ENCODE measurements at places on chromosomes 1 and 21.

DNA sequence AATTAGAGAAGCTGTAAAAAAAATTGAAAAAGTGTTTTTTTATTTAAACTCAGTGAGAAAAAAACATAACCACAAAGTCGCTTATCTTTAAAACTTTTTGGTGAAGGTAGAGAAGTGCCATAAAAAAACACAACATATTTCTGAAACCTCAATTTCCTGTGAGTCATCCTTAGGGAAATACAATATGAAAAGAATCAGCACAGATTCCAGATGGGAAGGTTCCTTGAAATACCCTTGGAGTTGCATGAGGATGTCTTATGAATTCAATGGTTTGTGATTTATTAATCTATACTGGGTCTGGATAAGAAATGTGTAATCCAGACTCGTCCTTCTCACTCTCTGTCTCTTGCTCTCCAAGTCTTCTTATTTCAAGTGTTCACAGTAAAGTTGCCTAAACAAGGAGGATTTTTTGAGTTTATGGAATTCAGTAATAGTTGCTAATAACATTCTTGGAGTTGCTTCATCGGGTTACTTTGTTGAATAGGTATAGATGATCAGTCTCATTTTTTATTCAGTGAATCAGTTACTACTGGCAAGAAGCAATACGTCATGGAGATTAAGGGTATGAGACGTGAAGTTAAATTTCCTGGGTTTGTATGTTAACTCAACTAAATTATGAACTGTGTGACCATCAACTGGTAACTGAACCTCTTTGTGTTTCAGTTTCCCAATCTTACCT lies 191.4 kb downstream of the KCNK2 start:
- DNase-seq, result no peak
- no peak overlapping the region for H3K4me3 ChIP-seq
- H3K27ac ChIP-seq, result no peak overlapping the region
- no peaks in the 10 kb centered on the region for H3K36me3 ChIP-seq
- H3K4me1 ChIP-seq, result no peaks in the 10 kb centered on the region

DNA sequence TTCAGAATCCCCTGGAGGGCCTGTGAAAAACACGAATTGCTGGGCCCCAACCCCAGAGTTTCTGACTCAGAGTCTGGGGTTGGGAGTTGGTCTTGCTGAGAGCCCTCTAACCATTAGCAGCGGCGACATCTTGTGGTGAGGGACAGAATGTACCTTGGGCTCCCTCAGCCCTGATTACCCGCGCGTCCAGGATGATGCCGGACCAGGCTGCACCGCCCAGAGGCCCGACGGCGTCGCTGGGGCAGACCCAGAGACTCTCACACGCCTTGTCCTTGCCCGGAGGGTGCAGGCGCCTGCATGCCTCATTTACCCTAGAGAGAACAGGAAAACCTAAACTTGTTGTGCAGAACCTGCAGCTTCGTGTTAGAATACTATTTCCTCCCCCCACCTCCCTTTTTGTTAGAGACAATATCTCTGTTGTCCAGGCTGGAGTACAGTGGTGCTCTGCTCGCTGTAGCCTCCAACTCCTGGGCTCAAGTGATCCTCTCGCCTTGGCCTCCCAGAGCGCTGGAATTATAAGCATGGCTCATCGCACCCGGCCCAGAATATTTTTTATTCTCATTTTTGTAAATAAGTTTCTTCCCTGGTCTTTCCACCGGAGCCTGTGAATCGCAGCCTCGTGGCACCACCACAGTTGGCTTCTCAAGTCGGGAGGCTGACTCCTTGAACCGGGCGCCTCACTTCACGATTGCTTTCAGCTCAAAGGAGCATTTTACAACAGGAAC lies 22.2 kb upstream of the RD3 start:
- no peaks in the 10 kb centered on the region for H3K4me1 ChIP-seq

DNA sequence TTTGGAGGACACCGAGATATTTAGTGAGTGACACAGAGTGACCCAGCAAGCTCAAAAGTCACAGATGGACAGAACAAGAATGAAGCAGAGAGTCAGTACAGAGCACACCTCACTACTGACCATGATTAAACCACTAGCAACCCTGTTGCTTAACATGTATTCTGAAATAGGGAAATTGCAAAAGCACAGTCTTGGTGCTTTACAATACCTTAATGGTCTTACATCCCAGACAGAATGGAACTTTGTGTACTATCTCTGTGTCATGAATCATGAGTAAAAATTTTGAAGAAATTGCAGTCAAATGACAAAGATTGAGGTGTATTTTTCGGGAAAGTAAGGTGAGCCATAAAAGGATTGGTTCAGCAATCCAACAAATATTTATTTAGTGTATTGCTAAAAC lies 2.7 kb upstream of the SAMSN1 start:
- H3K4me3 ChIP-seq, result no peak overlapping the region
- no peak overlapping the region for H3K27ac ChIP-seq
- DNase-seq, result no peak
- no peaks in the 10 kb centered on the region for H3K27me3 ChIP-seq
- no peaks in the 10 kb centered on the region for H3K36me3 ChIP-seq
- no peaks in the 10 kb centered on the region for H3K4me1 ChIP-seq

DNA sequence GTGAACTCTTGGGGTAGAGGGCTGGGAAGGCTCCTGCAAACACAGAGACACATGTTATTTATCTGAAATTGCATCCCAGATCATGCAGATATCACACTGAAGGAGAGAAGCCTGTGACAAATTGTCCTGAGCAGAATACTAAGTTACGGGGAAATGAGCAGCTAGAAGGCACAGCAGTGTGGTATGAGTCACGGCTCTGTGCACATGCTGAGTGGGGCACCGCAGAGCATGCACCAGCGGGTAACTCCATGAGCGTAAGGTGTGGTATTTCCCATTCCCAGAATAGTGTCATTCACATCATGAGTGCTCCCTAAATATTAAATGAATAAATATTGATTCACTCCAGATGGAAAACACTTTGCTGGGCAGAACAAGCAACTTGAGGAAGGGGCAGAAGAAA lies 21.3 kb upstream of the FCRL2 start:
- no peak overlapping the region for H3K4me3 ChIP-seq
- H3K27me3 ChIP-seq, result no peaks in the 10 kb centered on the region
- H3K27ac ChIP-seq, result no peak overlapping the region
- H3K36me3 ChIP-seq, result no peaks in the 10 kb centered on the region
- no peak for DNase-seq

GRCh38 chr1:62321446-62321845 lies 2.2 kb upstream of the KANK4 start:
- peaks cover 8% of the 10 kb centered on the region for H3K27me3 ChIP-seq
- no peaks in the 10 kb centered on the region for H3K4me1 ChIP-seq
- no peaks in the 10 kb centered on the region for H3K36me3 ChIP-seq
- no peak for DNase-seq

DNA sequence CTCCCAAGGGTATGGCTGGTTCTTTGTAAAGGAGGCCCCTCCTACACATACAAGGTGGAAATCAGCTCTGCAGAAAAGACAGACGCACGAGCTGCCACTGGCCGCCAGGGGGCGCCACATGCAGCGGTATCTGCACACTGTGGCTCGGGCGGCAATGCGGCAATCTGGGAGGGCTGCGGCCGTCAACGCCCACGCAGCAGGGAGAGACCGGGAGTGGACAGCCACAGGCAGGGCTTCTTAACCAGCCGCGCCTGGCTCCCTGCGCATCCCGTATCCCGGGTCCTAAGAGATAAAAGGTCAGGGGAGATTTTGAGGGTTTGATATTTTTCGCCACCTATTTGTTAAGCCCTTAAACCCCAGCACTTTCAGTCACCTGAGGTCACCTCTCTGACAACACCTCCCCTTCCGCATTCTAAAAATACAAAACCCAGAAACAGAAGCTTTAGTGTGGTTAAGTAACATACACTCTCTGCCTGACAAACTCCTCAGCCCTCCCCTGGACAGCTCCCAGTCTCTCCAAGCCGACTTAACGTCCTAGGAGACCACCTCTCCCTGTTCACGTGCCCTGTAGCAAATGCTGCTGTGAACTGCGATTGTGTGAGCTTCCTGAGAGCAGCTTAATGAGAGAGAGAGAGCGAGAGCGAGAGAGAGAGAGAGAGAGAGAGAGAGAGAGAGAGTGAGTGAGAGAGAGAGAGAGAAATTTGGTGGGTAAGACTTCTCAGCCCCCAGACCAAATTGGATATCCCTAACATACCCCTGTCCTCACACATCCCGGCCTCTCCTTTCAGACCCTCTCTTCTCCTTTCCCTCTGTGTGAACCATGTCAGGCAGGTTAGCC lies 13.5 kb upstream of the KCNA2 start:
- H3K36me3 ChIP-seq, result no peaks in the 10 kb centered on the region
- no peak overlapping the region for H3K4me3 ChIP-seq
- no peaks in the 10 kb centered on the region for H3K27me3 ChIP-seq
- no peaks in the 10 kb centered on the region for H3K4me1 ChIP-seq
- no peak overlapping the region for H3K27ac ChIP-seq

GRCh38 chr1:174447866-174448530 lies at the start of gene GPR52:
TSS of gene GPR52 (plus strand) at chr1:174447964. CDS start at chr1:174448112, 148 bp downstream.
- H3K36me3 ChIP-seq, result no peaks in the 10 kb centered on the region
- no peak for DNase-seq
- no peak within 1 kb of the TSS for H3K27ac ChIP-seq

GRCh38 chr1:164780111-164780812 lies 221.3 kb downstream of the PBX1 start:
- peak overlapping the region; percentile 84 for H3K27ac ChIP-seq
- no peak overlapping the region for H3K4me3 ChIP-seq
- H3K27me3 ChIP-seq, result no peaks in the 10 kb centered on the region

GRCh38 chr1:173020138-173020750 lies 30.5 kb downstream of the TNFSF18 start:
- no peaks in the 10 kb centered on the region for H3K36me3 ChIP-seq
- no peak overlapping the region for H3K4me3 ChIP-seq
- DNase-seq, result no peak
- H3K27ac ChIP-seq, result no peak overlapping the region

GRCh38 chr1:223114871-223115270 lies 28.2 kb downstream of the TLR5 start:
- no peaks in the 10 kb centered on the region for H3K27me3 ChIP-seq
- H3K27ac ChIP-seq, result peak overlapping the region; percentile 16
- H3K4me1 ChIP-seq, result no peaks in the 10 kb centered on the region
- H3K36me3 ChIP-seq, result no peaks in the 10 kb centered on the region
- DNase-seq, result no peak
- H3K4me3 ChIP-seq, result no peak overlapping the region

GRCh38 chr1:29521438-29521715 lies 285.1 kb downstream of the PTPRU start:
- H3K27ac ChIP-seq, result no peak overlapping the region
- H3K27me3 ChIP-seq, result peaks cover 14% of the 10 kb centered on the region
- H3K4me3 ChIP-seq, result no peak overlapping the region

DNA sequence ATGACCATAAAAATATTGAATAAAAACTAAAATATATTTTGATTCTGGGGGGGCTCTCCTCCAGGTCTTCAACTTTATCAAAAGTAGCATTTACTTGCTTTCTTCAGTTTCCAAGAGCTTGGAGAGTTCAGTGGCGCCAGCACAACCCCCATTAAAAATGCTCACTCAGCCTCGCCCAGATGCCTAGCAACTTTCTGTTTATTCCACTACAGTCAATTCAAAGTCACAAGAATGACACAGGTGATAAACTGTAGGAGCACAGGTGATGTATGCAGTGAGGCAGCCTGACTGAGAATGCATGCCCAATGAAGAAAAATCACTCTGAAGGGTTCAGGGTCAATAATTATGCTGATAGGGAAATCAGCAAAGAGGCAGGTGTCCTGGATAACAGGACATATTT lies 159.4 kb upstream of the ATP1B1 start:
- DNase-seq, result no peak
- H3K4me1 ChIP-seq, result peaks cover 14% of the 10 kb centered on the region
- no peaks in the 10 kb centered on the region for H3K27me3 ChIP-seq
- no peaks in the 10 kb centered on the region for H3K36me3 ChIP-seq

- no peaks in the 10 kb centered on the region for H3K27me3 ChIP-seq
- H3K27ac ChIP-seq, result peak overlapping the region; percentile 59
- no peak overlapping the region for H3K4me3 ChIP-seq
- H3K4me1 ChIP-seq, result peaks cover 9% of the 10 kb centered on the region
- no peak for DNase-seq
Observed at GRCh38 chr1:19866758-19867157, 15.4 kb upstream of the OTUD3 start.

- no peaks in the 10 kb centered on the region for H3K36me3 ChIP-seq
- H3K4me1 ChIP-seq, result no peaks in the 10 kb centered on the region
- no peaks in the 10 kb centered on the region for H3K27me3 ChIP-seq
- no peak for DNase-seq
- H3K4me3 ChIP-seq, result no peak overlapping the region
- no peak overlapping the region for H3K27ac ChIP-seq
Observed at GRCh38 chr1:203600782-203601513, 25.7 kb upstream of the ATP2B4 start.

- no peaks in the 10 kb centered on the region for H3K36me3 ChIP-seq
- DNase-seq, result no peak
- H3K27ac ChIP-seq, result no peak overlapping the region
Observed at GRCh38 chr1:244066954-244067716, 16.1 kb downstream of the ZBTB18 start.

- H3K36me3 ChIP-seq, result peaks cover 30% of the 10 kb centered on the region
- H3K4me1 ChIP-seq, result no peaks in the 10 kb centered on the region
- no peak for DNase-seq
- H3K4me3 ChIP-seq, result no peak overlapping the region
- no peaks in the 10 kb centered on the region for H3K27me3 ChIP-seq
- H3K27ac ChIP-seq, result no peak overlapping the region
Observed at GRCh38 chr1:236552901-236553300, 29.1 kb downstream of the LGALS8 start.

- peaks cover 96% of the 10 kb centered on the region for H3K36me3 ChIP-seq
- H3K27ac ChIP-seq, result no peak overlapping the region
- H3K27me3 ChIP-seq, result no peaks in the 10 kb centered on the region
- no peak overlapping the region for H3K4me3 ChIP-seq
- H3K4me1 ChIP-seq, result no peaks in the 10 kb centered on the region
Observed at GRCh38 chr1:180188091-180188506, 33.4 kb downstream of the QSOX1 start.

- no peak overlapping the region for H3K4me3 ChIP-seq
- H3K36me3 ChIP-seq, result no peaks in the 10 kb centered on the region
- peaks cover 20% of the 10 kb centered on the region for H3K4me1 ChIP-seq
- H3K27me3 ChIP-seq, result no peaks in the 10 kb centered on the region
Observed at GRCh38 chr1:116346943-116347673, 25.9 kb upstream of the ATP1A1 start.

DNA sequence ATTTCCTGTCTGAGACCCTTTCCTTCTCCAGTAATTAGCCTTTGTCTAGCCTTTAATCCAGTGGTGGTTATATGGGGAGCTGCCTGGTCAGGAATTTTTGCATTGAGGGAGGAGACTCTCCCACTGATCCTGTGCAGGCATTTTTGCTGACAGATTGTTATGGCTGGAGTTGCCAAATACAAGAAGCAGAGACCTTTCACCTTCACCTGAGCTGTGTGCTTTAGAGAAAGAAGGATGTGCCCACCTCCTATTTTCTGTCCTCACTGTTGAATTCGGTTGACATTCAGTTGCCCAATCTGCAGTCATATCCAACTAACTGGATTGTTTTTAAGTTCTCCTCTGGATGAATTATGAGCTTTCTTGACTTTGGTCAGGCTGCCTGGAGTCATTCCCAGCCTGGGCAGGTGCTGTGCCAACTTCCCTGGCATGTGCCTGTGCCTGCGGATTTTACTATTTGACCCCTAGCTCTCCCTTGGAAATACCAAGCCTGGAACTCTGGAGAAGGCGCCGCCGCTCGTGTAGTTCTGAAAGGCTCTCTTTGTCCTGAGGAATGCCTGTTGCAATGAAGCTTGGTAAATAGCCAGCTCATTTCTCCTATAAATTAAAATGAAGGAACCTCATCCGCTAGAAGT lies 143.9 kb downstream of the NOS1AP start:
- H3K27me3 ChIP-seq, result no peaks in the 10 kb centered on the region
- no peaks in the 10 kb centered on the region for H3K36me3 ChIP-seq
- no peak for DNase-seq
- peaks cover 10% of the 10 kb centered on the region for H3K4me1 ChIP-seq
- H3K4me3 ChIP-seq, result no peak overlapping the region
